ENCODE measurements at places on chromosomes 12 and 14. TPM values are rescaled to one million over a fixed set of nuclear protein-coding genes. Genes with fewer than 3 reads are reported as not detected.

The RIPK3 gene
- total RNA-seq: 77.6 TPM

The LBHD2 gene
- total RNA-seq: not detected

The CLEC7A gene
- 0.67 TPM for total RNA-seq

The HOXC4 gene
- 6.5 TPM for total RNA-seq

The NINJ2 gene
- total RNA-seq: 2.9 TPM

The ABCD4 gene
- 125 TPM for total RNA-seq

The GDF3 gene
- total RNA-seq: not detected

The KIF5A gene
- 0.56 TPM for total RNA-seq

The VAMP1 gene
- total RNA-seq: 98.9 TPM

The LRTM2 gene
- total RNA-seq: not detected

Data from B cell (primary cell).